ENCODE measurements at places on chromosomes 2 and 18.

DNA sequence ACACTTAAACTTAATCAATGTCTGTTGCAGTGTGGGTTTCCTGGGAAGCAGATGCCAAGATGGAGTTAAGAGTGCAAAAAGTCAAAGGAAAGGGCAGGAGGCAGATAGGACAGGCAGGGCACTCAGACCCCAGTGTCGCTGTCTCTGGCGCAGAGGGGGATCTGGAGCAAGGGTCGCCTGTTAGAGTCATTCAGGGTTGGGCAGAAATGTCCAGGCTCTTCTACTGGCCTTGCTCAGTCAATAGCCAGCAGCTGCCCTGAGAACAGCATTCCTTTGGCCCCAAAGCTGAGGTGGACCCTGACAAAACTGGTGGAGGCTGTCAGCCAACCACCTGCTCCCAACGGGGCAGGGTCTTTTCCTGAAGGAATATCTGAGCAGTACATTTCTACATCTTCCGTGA, 97.1 kb upstream of the SLC66A3 start:
- DNase-seq: no peak

DNA sequence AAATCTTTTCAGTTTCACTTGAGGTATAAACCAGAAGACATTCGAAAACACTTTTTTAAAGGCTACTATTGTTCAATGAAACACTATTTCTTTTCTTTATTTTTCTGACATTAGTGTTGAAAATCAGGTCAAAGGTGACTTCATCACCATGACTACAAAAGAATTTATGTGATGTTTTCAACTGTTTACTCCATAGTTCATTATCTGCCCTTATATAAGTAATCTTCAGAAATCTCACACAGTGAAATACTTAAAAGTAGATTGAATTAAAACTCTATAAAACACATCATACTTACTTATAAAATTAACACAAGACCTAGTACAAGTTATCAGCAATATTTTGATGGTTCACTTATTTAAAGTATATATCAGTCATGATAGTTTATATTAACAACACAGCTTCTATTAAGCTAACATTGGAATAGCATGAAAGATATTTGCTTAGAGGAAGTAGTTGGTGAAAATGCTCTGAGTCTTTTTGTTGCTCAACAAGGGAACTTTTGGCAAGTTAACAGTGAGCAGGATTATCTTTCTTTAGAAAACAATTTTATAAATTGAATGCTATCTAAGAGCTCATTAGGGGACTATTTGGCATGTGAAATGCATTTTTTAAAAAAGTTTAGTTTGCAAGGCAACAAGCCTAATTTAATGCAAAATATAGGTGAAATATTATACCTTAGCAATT, 60.8 kb downstream of the MC4R start:
- no peak for DNase-seq

DNA sequence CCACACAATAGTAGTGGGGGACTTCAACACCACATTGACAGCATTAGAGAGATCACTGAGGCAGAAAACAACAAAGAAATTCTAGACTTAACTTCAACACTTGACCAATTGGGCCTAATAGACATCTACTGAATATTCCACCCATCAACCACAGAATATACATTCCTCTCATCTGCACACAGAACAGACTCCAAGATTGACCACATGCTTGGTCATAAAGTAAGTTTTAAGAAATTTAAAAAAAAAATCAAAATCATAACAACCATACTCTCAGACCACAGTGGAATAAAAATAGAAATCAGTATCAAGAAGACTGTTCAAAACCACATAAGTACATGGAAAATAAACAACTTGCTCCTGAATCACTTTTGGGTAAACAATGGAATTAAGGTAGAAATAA, 9.0 kb upstream of the FLACC1 start:
- no peak for DNase-seq

GRCh38 chr18:10923551-10924070, 225.8 kb downstream of the PIEZO2 start:
- no peak for DNase-seq

GRCh38 chr2:86066915-86067314, 38.8 kb downstream of the POLR1A start:
- no peak for DNase-seq
